Bladder microvascular endothelial cell (primary cell): ENCODE measurements at places on chromosomes 6 and 20. TPM values are rescaled to one million over a fixed set of nuclear protein-coding genes. Genes with fewer than 3 reads are reported as not detected.

Gene WFDC2
- total RNA-seq: not detected in 2 replicates

Gene GRIK2
- under 0.01 and 0.13 TPM in 2 replicates for total RNA-seq

Gene AVP
- not detected in 2 replicates for total RNA-seq

Gene C6orf52
- 0.32 TPM in 1 of 2 replicates, not detected in the other for total RNA-seq

Gene EFCAB8
- under 0.01 and 0.06 TPM in 2 replicates for total RNA-seq
